ENCODE measurements at places on chromosomes 12 and 14.

- no peaks in the 10 kb centered on the region for H3K4me1 ChIP-seq
- H3K36me3 ChIP-seq = no peaks in the 10 kb centered on the region
- no peaks in the 10 kb centered on the region for H3K27me3 ChIP-seq
- no peak overlapping the region for H3K4me3 ChIP-seq
Observed at GRCh38 chr12:109356577-109356976, 8.9 kb downstream of the MYO1H start.

GRCh38 chr12:32896432-32897280 lies at the start of gene PKP2:
Gene PKP2 (minus strand): TSS chr12:32896777. CDS start chr12:32896731, 46 bp downstream.
- peak within 1 kb of the TSS; percentile 62 for H3K4me3 ChIP-seq
- H3K27ac ChIP-seq = peak within 1 kb of the TSS; percentile 83
- H3K36me3 ChIP-seq = no peaks in the 10 kb centered on the region

DNA sequence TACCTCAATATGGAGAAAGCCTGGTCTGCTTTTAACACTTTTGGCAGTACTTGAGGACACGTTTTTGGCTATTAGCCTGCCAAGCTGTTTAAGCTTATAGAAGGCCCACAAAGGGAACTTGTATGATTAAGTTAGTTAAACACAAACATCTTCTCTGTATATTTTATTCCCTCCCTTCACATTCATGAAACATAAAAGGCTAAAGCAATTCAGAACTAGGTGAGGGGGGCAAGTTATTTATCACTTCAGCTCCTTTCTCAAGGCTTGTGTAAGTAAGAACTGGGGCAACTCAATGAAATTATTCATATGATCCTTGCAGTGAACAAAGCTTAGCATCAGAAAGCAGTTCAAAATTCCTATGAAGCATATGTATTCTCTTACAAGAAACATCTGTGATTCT lies 7.5 kb downstream of the PRICKLE1 start:
- no peaks in the 10 kb centered on the region for H3K36me3 ChIP-seq
- no peaks in the 10 kb centered on the region for H3K4me1 ChIP-seq
- H3K27ac ChIP-seq = no peak overlapping the region
- H3K27me3 ChIP-seq = no peaks in the 10 kb centered on the region

GRCh38 chr12:118884226-118884625 lies 97.1 kb upstream of the SRRM4 start:
- no peaks in the 10 kb centered on the region for H3K36me3 ChIP-seq
- no peak overlapping the region for H3K27ac ChIP-seq
- H3K4me3 ChIP-seq = no peak overlapping the region
- H3K4me1 ChIP-seq = no peaks in the 10 kb centered on the region
- no peak for DNase-seq
- no peaks in the 10 kb centered on the region for H3K27me3 ChIP-seq

DNA sequence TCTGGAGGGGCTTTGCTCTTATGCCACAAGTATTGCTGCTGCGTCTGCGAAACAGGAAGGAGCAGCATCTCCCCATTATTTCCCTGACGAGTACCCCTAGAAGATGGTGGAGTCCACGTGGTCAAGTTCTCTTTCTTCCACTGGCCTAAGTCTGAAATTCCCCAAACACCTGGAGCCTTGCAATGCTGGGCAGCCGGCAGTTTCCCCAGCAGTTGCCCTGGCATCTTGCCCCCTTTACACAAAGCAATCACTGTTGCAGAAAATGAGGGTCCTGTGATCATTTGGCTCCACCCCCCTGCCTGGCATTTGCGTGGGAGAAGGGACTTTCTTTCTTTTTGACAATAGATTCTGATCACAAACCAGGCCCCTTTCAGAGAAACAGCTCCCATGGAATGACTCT lies 56.9 kb downstream of the FOS start:
- no peaks in the 10 kb centered on the region for H3K4me1 ChIP-seq
- peak overlapping the region; percentile 55 for H3K27ac ChIP-seq
- no peak overlapping the region for H3K4me3 ChIP-seq
- no peaks in the 10 kb centered on the region for H3K36me3 ChIP-seq

DNA sequence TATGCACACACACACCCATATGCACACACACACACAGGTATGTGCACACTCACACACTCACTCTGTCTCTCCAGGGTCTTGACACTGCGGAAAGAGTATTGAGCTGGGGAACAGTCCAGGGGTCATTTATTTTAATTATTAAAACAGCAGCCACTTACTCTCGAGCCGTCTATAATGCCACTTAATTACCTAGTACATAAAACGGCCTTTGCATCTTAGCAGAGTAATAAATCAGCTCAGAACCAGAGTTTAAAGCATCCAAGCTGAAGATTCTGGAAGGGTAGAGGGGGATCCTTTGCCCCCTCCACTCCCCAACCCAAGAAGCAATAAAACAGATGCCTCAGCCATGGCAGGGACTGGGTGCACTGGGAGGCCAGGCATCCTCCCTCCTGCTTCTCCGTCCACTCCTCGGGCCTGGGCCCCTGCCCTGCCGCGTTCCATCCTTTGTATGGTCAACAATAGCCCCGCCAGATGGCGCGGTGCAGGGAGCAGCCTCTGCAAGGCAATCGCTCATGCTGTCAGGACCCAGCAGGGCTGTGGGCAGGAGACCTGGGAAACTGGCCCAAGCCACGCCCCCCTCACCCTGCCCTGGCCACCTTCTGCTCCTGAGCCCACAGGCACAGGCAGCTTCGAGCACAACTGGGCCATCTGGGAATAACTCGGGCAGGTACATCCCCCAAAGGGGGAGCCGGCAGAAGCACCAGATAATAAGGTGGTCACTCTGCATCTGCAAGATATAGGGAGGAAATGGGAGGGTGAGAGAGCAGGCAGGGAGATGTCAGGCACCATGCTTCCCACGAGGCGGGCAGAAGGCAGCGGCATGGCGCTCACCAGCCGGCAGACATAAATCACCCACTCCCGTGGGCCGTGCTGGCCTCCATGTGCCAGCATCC lies 40.9 kb downstream of the CCDC85C start:
- peaks cover 52% of the 10 kb centered on the region for H3K4me1 ChIP-seq
- DNase-seq = peak; percentile 83
- H3K4me3 ChIP-seq = no peak overlapping the region
- peak overlapping the region; percentile 80 for H3K27ac ChIP-seq

DNA sequence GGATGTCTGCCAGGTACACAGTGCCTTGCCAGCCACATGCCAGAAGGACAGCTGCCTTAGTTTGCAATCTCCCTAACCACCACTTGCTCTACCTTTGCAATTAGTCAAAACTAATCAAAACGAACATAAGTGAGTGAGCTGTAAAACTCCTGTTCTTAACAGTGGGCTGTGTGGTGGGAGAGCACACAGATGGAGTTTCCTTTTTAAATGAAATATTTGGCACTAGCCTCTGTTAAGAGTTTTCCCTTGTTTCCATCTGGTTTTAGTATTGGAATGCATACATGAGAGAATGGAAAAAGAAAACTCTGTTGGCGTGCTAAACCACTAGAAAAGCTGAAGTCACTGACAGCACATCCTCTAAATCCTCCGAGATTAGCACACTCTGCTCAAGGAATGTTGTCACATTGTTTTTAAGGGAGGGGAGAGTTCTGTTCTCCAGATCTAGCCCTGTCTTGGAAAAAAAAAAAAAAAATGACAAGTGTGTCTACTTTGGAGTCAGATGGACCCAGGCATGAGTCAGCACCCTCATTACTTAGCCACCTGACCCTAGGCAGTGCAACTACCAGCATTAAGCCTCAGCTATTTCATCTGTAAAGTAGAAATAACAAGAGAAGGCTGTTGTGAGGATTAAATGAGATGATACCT lies 83.9 kb downstream of the STXBP6 start:
- peak overlapping the region; percentile 27 for H3K27ac ChIP-seq
- H3K36me3 ChIP-seq = no peaks in the 10 kb centered on the region
- DNase-seq = no peak
- no peaks in the 10 kb centered on the region for H3K27me3 ChIP-seq

GRCh38 chr14:63650256-63650952 lies 8.7 kb upstream of the WDR89 start:
- no peak overlapping the region for H3K27ac ChIP-seq
- DNase-seq = no peak
- no peaks in the 10 kb centered on the region for H3K27me3 ChIP-seq
- H3K4me1 ChIP-seq = no peaks in the 10 kb centered on the region

GRCh38 chr14:59823179-59823578 lies 47.4 kb downstream of the RTN1 start:
- DNase-seq = no peak
- H3K27ac ChIP-seq = no peak overlapping the region

- peaks cover 2% of the 10 kb centered on the region for H3K4me1 ChIP-seq
- peak within 1 kb of the TSS; percentile 72 for H3K4me3 ChIP-seq
- H3K36me3 ChIP-seq = no peaks in the 10 kb centered on the region
- DNase-seq = no peak
- H3K27ac ChIP-seq = peak within 1 kb of the TSS; percentile 97
Observed at GRCh38 chr12:121580959-121581685, at the start of gene KDM2B. Gene KDM2B (minus strand): TSS chr12:121581023. CDS start chr12:121580911, 112 bp downstream.

GRCh38 chr12:121795034-121795968 lies 1.8 kb upstream of the RHOF start:
- H3K27ac ChIP-seq = peak overlapping the region; percentile 87
- H3K36me3 ChIP-seq = no peaks in the 10 kb centered on the region
- peak overlapping the region; percentile 73 for H3K4me3 ChIP-seq

GRCh38 chr12:51224625-51225024 lies 6.8 kb upstream of the POU6F1 start:
- no peak overlapping the region for H3K27ac ChIP-seq
- no peaks in the 10 kb centered on the region for H3K36me3 ChIP-seq
- no peak overlapping the region for H3K4me3 ChIP-seq
- DNase-seq = no peak

DNA sequence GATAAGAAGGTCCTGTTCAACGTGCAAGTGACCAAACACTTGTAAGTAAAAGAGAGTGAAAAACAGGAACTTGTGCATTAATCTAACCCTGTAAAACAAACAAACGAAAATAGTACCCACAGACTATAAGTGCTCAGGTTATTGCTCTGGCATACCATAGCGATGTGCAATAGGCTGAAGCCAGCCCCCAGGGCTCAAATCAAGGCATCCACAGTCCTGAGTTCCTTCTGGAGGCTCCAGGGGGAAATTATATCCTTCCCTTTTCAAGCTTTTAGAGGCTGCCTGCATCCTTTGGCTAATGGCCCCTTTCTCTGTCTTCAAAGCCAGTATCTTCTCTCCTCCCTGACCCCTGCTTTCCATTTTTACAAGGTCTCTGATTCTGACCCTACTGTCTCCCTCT lies 8.1 kb upstream of the CMAS start:
- no peak overlapping the region for H3K27ac ChIP-seq
- DNase-seq = no peak
- no peak overlapping the region for H3K4me3 ChIP-seq
- no peaks in the 10 kb centered on the region for H3K36me3 ChIP-seq
- no peaks in the 10 kb centered on the region for H3K27me3 ChIP-seq

DNA sequence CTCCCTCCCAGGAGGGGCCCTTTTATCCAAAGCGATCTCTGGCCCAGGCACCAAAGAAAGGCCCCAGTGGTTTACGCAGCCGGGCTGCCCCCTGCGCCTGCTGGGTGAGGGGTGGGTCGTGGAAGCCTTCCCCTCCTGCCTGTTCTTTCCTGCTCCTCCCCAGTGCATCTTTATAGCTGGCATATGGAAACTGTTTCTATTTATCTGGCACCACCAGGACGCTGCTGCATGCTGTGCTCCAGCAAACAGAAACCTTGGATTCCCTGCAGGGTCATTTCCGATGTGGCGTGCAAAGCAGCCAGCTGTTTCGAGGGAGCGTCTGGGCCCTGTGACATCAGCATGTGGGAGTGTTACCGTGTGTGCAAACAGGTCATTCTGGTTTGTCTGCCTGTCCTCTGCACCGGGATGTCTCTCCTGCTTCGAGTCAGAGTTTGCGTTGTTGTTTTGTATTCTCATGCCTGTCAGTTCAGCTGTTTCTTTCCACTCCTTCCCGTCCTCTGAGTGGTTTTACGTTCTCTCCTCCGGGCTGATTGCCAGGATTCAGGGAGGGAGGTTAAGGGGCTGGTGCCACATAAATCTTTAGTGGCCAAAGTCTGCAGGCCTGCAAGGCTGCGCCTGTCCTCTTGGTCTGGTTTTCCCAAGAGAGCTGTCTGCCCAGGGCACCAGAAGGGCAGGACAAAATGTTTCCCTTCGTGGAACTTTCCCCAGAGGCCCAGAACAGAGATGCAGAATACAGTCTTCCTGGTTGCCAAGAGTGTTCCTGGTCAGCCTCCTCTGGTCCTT lies 24.6 kb downstream of the TPCN1 start:
- peak overlapping the region; percentile 54 for H3K4me3 ChIP-seq
- DNase-seq = peak; percentile 91
- H3K27ac ChIP-seq = peak overlapping the region; percentile 94
- H3K36me3 ChIP-seq = no peaks in the 10 kb centered on the region
- H3K27me3 ChIP-seq = no peaks in the 10 kb centered on the region

DNA sequence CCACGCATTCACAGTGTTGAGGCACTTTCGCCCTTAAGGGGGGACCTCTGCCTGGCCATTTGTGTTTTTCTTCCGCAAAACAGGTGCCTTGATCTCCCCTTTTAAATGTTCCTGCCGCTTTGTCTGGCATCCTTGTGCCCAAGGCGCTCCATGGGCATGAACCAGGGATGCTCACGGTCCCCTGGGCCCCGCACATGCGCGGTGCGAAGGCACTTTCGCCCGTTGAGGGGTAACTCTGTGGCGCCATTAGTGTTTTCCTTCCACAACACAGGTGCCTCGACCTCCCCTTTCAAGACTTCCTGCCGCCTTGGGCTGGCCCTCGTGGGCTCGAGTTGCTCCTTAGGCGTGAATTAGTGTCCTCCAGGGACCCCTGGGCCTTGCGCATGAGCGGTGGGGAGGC lies 335.5 kb downstream of the ALG10 start:
- no peaks in the 10 kb centered on the region for H3K4me1 ChIP-seq
- H3K4me3 ChIP-seq = no peak overlapping the region
- no peak for DNase-seq
- H3K27ac ChIP-seq = no peak overlapping the region
- H3K36me3 ChIP-seq = no peaks in the 10 kb centered on the region

GRCh38 chr12:119319638-119320037 lies 14.9 kb upstream of the CCDC60 start:
- no peak overlapping the region for H3K27ac ChIP-seq
- no peak for DNase-seq
- no peaks in the 10 kb centered on the region for H3K36me3 ChIP-seq
- H3K27me3 ChIP-seq = no peaks in the 10 kb centered on the region
- no peaks in the 10 kb centered on the region for H3K4me1 ChIP-seq
- no peak overlapping the region for H3K4me3 ChIP-seq

DNA sequence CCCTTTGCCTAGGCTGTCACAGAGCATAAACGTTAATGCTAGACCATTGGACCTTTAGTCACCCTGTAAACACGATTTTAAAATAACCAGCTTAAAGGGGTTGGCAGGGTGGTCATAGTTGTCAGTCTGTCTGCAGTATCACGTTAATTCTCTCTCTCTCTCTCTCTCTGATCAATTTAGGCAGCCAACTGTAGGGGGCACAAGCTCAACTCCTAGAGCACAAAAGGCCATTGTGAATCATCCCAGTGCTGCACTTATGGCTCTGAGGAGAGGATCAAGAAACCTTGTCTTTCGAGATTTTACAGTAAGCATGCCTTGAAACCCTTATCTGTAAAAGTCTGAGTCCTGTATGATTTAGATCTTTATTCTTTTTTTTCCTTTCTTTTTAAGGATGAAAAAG lies 97.1 kb downstream of the SCAF11 start:
- no peak overlapping the region for H3K27ac ChIP-seq
- no peaks in the 10 kb centered on the region for H3K36me3 ChIP-seq
- no peaks in the 10 kb centered on the region for H3K4me1 ChIP-seq
- H3K4me3 ChIP-seq = no peak overlapping the region
- no peaks in the 10 kb centered on the region for H3K27me3 ChIP-seq

- no peaks in the 10 kb centered on the region for H3K27me3 ChIP-seq
- H3K4me3 ChIP-seq = no peak overlapping the region
- no peaks in the 10 kb centered on the region for H3K4me1 ChIP-seq
Observed at GRCh38 chr14:101222362-101223070, 319.0 kb upstream of the RTL1 start.

Measured in breast epithelium (tissue), 4 donors.